ENCODE measurements at places on chromosomes 12 and 14. TPM values are rescaled to one million over a fixed set of nuclear protein-coding genes. Genes with fewer than 3 reads are reported as not detected.
A peak's percentile ranks its signal among the peaks of the same experiment; 100 is the strongest.

The LUM gene
- 51.2 TPM for total RNA-seq

The TAS2R46 gene
- 0.55 TPM for total RNA-seq

The LMO3 gene
- total RNA-seq, result not detected

The SSTR1 gene
- 8.0 TPM for total RNA-seq

The NPAS3 gene
- total RNA-seq, result 0.23 TPM

The MYRFL gene
- not detected for total RNA-seq

The IGF1 gene
- 19.7 TPM for total RNA-seq

The ZFHX2 gene
- 0.33 TPM for total RNA-seq

The BDKRB1 gene
- not detected for total RNA-seq

The KRT3 gene
- not detected for total RNA-seq

DNA sequence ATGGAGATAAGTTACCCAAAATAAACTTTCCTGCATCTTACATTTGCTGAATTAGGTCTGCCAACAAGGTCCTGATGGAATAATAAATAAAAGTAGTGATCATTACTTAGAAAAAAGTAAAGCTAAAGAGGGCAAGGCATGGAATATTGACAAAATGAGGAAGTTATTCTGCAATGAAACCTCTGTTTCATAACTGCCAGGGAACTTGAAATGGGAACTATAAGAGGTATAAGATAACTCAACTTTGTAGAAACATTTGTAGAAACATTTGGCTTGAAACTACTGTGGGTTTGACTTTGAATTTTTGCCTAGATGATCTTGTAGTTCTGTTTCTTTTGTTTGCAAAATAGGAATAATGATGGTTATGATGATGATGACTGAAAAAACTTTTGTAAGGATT, 18.7 kb upstream of the YBX3 start:
- H3K27ac ChIP-seq, result no peak overlapping the region
- no peak for DNase-seq
- no peak overlapping the region for H3K4me3 ChIP-seq
- no peaks in the 10 kb centered on the region for H3K36me3 ChIP-seq

DNA sequence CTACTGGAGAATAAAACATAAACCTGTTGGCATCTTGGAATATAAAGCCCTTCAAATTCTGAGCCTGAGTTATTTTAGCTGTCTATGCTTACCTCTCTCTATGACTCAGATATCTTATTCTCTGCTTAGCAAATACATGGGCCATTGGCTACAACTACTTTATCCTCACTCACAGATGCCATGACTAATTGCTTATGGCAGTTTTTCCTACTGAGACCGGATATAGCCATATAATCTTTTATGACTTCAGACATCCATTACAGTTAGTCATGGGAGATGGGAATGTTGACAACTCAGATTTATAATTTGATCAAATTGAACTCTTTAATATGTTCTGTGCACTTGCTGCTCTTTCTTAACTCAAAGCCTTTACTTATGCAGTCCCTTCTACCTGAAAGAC, 502.4 kb upstream of the ATP2B1 start:
- no peaks in the 10 kb centered on the region for H3K27me3 ChIP-seq
- no peaks in the 10 kb centered on the region for H3K36me3 ChIP-seq

- H3K4me1 ChIP-seq, result no peaks in the 10 kb centered on the region
- H3K36me3 ChIP-seq, result no peaks in the 10 kb centered on the region
- H3K4me3 ChIP-seq, result no peak overlapping the region
- DNase-seq, result no peak
- no peaks in the 10 kb centered on the region for H3K27me3 ChIP-seq
- H3K27ac ChIP-seq, result no peak overlapping the region
Measured at GRCh38 chr12:115810122-115810901, 467.2 kb downstream of the MED13L start.

DNA sequence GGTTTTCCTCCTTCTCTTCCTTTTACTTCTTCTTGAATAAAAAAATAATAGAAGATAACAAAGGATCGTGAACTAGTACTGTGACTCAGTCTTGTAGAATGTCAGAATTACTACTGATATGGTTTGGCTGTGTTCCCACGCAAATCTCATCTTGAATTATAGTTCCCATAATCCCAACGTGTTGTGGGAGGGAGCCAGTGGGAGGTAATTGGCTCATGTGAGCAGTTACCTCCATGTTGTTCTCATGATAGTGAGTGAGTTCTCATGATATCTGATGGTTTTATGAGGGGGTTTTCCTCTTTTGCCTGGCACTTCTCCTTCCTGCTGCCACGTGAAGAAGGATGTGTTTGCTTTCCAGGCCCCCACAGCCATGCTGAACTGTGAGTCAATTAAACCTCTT, 549.6 kb downstream of the DIO2 start:
- H3K27me3 ChIP-seq, result no peaks in the 10 kb centered on the region
- H3K36me3 ChIP-seq, result no peaks in the 10 kb centered on the region
- H3K4me1 ChIP-seq, result no peaks in the 10 kb centered on the region
- H3K27ac ChIP-seq, result no peak overlapping the region
- H3K4me3 ChIP-seq, result no peak overlapping the region

DNA sequence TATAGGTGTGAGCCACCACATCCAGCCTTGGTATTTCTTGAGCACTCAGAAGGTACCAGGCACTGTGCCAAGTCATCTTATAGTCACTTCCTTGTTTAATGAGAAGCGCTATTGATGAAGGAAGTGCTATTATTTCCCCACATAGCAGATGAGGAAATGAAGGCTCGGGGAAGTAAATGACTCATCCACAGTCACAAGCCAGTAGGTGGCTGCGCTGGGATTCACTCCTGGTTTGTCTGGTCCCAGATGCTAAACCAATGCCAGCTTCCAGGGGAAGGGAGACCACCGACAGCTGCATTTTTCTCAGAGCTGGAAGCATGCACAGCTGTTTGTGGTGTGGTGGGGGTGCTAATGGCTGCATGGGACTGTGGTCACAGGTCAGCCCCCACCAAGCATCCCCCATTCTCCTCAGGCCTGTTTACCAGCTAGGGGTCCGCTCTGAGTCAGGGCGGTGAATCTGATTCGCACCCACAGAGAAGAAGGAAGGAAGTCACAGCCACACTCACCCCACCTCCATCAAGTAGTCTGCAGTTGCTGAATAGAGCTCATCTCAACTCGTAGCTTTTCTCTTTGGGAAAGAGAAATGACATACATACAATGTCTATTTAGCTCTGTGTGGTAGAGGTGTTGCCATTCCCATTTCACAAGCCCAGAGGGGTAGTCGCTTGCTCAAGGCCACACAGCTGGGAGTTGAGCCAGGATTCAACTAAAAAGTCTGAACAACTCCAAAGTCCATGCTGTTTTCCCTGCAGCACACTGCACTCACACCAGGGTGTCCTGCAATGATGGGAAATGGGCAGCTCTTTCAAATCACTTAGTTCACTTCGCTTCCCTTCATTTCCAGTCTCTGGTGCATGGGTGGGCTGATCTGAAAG, 6.3 kb upstream of the LTBP2 start:
- no peaks in the 10 kb centered on the region for H3K27me3 ChIP-seq
- H3K36me3 ChIP-seq, result no peaks in the 10 kb centered on the region
- peaks cover 16% of the 10 kb centered on the region for H3K4me1 ChIP-seq
- peak; percentile 71 for DNase-seq
- H3K4me3 ChIP-seq, result no peak overlapping the region
- H3K27ac ChIP-seq, result no peak overlapping the region

DNA sequence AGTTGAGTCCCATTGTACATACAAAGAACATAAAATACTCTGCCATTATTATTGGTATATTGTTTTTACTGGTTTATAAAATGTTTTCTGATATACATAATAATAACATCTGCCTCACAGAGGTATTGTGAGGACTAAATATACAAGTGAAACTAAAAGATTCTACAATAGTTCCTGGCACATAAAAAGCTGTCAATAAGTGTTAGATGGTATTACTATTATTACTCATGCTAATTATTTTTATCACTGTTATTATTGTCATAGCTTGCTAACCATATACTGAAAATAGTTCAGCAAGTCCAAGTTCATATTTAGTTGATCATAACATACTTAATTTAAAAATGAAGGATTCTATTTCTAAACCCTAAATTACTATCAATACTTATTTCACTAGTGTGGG, 34.4 kb downstream of the BTG1 start:
- H3K4me1 ChIP-seq, result no peaks in the 10 kb centered on the region
- no peak overlapping the region for H3K27ac ChIP-seq
- no peaks in the 10 kb centered on the region for H3K27me3 ChIP-seq
- H3K36me3 ChIP-seq, result no peaks in the 10 kb centered on the region
- H3K4me3 ChIP-seq, result no peak overlapping the region

DNA sequence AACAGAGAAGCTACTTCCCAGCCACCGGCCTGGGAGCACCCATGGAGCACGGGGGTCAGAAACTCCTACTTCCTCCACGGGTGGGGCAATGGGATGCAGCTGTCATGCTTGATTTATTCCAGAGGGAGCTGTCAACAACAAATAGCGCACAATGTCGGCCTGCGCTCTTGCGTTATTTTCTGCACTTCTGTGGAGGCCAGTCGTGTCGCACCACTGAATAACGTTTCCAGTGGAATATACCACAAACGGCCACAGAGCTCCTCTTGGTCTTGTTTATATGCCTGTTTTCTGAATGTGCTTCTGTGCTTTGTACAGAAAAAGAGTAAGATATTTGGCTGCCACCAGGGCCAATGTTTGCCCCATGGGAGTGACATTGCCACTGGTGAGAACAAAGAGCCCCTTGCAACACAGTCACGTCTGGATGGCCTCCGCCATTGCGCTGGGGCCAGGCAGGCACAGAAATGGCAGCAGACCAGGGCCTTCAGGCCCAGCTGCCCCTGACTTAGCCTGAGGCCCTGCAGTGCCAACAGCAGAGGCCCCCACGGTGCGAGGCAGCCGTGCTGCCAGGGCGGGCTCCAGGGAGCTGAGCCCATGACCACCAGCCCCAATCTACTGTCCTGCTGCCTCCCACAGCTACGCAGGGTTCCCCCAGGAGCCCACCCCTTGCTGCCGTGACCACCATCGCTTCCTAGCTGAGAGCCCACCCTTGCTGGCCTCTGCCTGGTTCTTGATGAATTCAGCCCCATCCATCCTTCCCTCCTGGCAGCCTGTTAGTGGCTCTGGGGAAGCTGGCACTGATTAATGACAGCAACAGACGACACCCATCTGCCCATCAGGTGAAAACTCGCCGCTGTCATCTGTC, 28.9 kb upstream of the TMEM179 start:
- no peak overlapping the region for H3K4me3 ChIP-seq
- no peaks in the 10 kb centered on the region for H3K4me1 ChIP-seq
- no peaks in the 10 kb centered on the region for H3K36me3 ChIP-seq
- H3K27me3 ChIP-seq, result no peaks in the 10 kb centered on the region
- no peak for DNase-seq
- H3K27ac ChIP-seq, result no peak overlapping the region

- H3K27me3 ChIP-seq, result no peaks in the 10 kb centered on the region
- peaks cover 9% of the 10 kb centered on the region for H3K4me1 ChIP-seq
- H3K4me3 ChIP-seq, result no peak overlapping the region
Measured at GRCh38 chr12:111436266-111436665, 30.5 kb downstream of the SH2B3 start.

GRCh38 chr12:83971781-83972180, 940.8 kb downstream of the SLC6A15 start:
- no peaks in the 10 kb centered on the region for H3K36me3 ChIP-seq
- H3K27ac ChIP-seq, result no peak overlapping the region
- no peaks in the 10 kb centered on the region for H3K4me1 ChIP-seq
- DNase-seq, result no peak
- H3K4me3 ChIP-seq, result no peak overlapping the region

GRCh38 chr12:26555139-26555538, 277.9 kb downstream of the ITPR2 start:
- no peak overlapping the region for H3K27ac ChIP-seq
- peaks cover 20% of the 10 kb centered on the region for H3K36me3 ChIP-seq
- no peak for DNase-seq
- no peaks in the 10 kb centered on the region for H3K4me1 ChIP-seq
- H3K27me3 ChIP-seq, result no peaks in the 10 kb centered on the region
- H3K4me3 ChIP-seq, result no peak overlapping the region

GRCh38 chr12:39972119-39972518, 133.8 kb downstream of the SLC2A13 start:
- no peak overlapping the region for H3K27ac ChIP-seq
- H3K27me3 ChIP-seq, result no peaks in the 10 kb centered on the region
- no peaks in the 10 kb centered on the region for H3K4me1 ChIP-seq
- H3K4me3 ChIP-seq, result no peak overlapping the region

GRCh38 chr12:53196486-53196885, 10.6 kb downstream of the ITGB7 start:
- no peaks in the 10 kb centered on the region for H3K4me1 ChIP-seq
- no peak overlapping the region for H3K4me3 ChIP-seq
- no peak overlapping the region for H3K27ac ChIP-seq
- DNase-seq, result peak; percentile 53

- no peaks in the 10 kb centered on the region for H3K4me1 ChIP-seq
- DNase-seq, result no peak
- H3K4me3 ChIP-seq, result no peak overlapping the region
- H3K27ac ChIP-seq, result no peak overlapping the region
Measured at GRCh38 chr12:72330301-72330700, 58.1 kb downstream of the TRHDE start.

GRCh38 chr12:70443062-70443673, 77.1 kb downstream of the KCNMB4 start:
- DNase-seq, result no peak
- no peak overlapping the region for H3K4me3 ChIP-seq
- H3K27ac ChIP-seq, result no peak overlapping the region
- no peaks in the 10 kb centered on the region for H3K4me1 ChIP-seq
- no peaks in the 10 kb centered on the region for H3K27me3 ChIP-seq

DNA sequence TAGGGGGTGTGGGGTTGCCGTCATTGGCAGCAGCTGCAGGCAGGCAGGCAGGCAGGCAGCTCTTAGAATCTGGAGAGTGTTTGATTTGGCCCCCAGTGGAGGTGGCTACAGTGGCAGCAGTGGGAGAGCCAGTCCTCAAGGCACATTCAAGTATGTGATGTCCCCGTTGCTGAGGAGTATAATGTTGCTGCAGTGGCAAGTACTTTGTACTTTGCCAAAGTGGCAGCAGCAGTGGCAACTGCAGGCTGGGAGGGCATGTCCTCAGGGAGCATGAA, 147.1 kb downstream of the PAPOLA start:
- H3K4me1 ChIP-seq, result no peaks in the 10 kb centered on the region
- H3K36me3 ChIP-seq, result no peaks in the 10 kb centered on the region
- DNase-seq, result no peak
- no peaks in the 10 kb centered on the region for H3K27me3 ChIP-seq

GRCh38 chr12:59652130-59652529, 56.3 kb downstream of the SLC16A7 start:
- no peak for DNase-seq
- no peaks in the 10 kb centered on the region for H3K27me3 ChIP-seq
- H3K36me3 ChIP-seq, result no peaks in the 10 kb centered on the region
- H3K4me1 ChIP-seq, result no peaks in the 10 kb centered on the region

- no peak overlapping the region for H3K4me3 ChIP-seq
- no peaks in the 10 kb centered on the region for H3K36me3 ChIP-seq
- no peak for DNase-seq
- H3K27ac ChIP-seq, result no peak overlapping the region
Measured at GRCh38 chr14:99931308-99931707, 133.9 kb upstream of the EVL start.

GRCh38 chr14:89382901-89383845, 33.9 kb downstream of the FOXN3 start:
- no peak overlapping the region for H3K27ac ChIP-seq
- no peaks in the 10 kb centered on the region for H3K4me1 ChIP-seq
- no peaks in the 10 kb centered on the region for H3K36me3 ChIP-seq
- no peaks in the 10 kb centered on the region for H3K27me3 ChIP-seq
- no peak for DNase-seq

GRCh38 chr12:105378911-105379310, 48.4 kb downstream of the C12orf75 start:
- H3K4me1 ChIP-seq, result no peaks in the 10 kb centered on the region
- DNase-seq, result no peak
- no peaks in the 10 kb centered on the region for H3K27me3 ChIP-seq
- no peak overlapping the region for H3K4me3 ChIP-seq

GRCh38 chr12:122895320-122895703, 612 bp downstream of the VPS37B start:
- H3K36me3 ChIP-seq, result no peaks in the 10 kb centered on the region
- H3K4me3 ChIP-seq, result peak overlapping the region; percentile 87
- no peak for DNase-seq
- peak overlapping the region; percentile 81 for H3K27ac ChIP-seq
- H3K4me1 ChIP-seq, result peaks cover 32% of the 10 kb centered on the region

All from right lobe of liver (tissue), 6 donors.